Esophagus squamous epithelium (tissue), 5 donors: ENCODE measurements at places on chromosomes 3 and 15. TPM values are rescaled to one million over a fixed set of nuclear protein-coding genes. Genes with fewer than 3 reads are reported as not detected.

FXR1 gene
- total RNA-seq, result 39.6 TPM

EXD1 gene
- total RNA-seq, result not detected

RHOA gene
- total RNA-seq, result 372 TPM

TMIE gene
- 0.18 TPM for total RNA-seq

CDHR4 gene
- total RNA-seq, result not detected

AMOTL2 gene
- 54.8 TPM for total RNA-seq

ERICH6 gene
- not detected for total RNA-seq

GPR87 gene
- total RNA-seq, result 37.8 TPM

SLCO2A1 gene
- 3.3 TPM for total RNA-seq

GOLGA6D gene
- total RNA-seq, result not detected
